ENCODE measurements at places on chromosomes 16 and 17.
A peak's percentile ranks its signal among the peaks of the same experiment; 100 is the strongest.

- no peak for DNase-seq
These were observed 32.8 kb downstream of the DNAH2 start for GRCh38 chr17:7750321-7750821.

DNA sequence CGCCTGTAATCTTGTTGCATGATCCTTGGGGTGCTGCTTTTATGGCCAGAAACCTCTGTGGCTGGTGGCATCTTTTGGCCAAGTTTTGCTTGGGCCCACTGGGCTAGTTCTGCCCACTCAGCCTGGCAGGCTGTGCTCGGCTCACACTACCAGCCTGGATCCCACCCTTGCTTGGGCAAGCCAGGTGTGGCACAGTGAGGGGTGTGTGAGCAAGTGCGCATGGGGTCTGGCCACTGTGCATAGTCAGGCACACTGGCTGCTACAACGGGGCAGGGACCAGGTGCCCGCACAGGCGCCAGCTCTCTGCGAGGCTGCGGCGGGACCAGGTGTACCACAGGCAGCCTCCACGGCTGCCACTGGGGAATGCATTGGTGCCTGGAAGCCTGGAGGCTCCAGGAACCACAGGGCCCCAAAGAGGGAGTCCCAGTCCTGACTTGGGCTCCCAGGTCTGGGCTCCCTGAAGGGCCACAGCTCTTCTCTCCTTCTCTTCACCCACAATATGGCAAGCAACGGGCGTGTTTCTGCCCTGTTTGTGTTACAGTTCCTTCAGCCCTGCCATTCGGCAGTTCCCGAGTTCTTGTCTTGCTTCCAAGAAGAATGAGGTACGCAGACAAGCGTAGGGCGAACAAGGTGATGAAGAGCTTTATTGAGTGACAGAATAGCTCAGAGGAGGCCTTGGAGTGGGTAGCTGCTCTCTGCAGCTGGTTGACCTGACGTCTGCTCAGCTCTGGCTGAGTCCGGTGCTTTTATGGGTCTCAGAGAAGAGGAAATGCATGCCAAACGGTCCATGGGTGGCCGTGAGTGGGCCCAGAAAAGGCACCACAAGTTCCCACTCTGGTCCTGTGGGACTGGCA, 26.7 kb upstream of the PRM1 start:
- DNase-seq = no peak

GRCh38 chr16:66849021-66849420, 4.8 kb downstream of the CA7 start:
- DNase-seq = no peak

DNA sequence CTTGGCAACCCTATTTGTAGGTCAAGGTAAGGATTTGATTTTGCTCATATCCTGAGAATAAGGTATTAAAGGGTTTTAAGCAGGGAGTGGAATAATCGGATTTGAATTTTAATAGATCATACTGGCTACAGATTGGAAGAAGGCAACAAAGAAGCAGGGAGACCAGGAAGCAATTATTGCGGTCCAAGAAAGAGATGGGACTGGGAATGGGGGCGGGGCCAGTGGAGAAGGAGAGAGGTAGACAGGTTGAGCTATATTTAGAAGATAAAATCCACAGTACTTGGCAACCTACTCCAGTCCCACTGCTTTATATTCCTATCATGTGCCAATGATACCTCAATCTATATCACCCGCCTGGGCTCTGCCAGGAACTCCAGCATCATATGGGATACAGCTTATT, 5.8 kb upstream of the NOL11 start:
- no peak for DNase-seq

- DNase-seq = peak; percentile 78
These were observed 612 bp downstream of the CISD3 start for GRCh38 chr17:38730526-38731379.

DNA sequence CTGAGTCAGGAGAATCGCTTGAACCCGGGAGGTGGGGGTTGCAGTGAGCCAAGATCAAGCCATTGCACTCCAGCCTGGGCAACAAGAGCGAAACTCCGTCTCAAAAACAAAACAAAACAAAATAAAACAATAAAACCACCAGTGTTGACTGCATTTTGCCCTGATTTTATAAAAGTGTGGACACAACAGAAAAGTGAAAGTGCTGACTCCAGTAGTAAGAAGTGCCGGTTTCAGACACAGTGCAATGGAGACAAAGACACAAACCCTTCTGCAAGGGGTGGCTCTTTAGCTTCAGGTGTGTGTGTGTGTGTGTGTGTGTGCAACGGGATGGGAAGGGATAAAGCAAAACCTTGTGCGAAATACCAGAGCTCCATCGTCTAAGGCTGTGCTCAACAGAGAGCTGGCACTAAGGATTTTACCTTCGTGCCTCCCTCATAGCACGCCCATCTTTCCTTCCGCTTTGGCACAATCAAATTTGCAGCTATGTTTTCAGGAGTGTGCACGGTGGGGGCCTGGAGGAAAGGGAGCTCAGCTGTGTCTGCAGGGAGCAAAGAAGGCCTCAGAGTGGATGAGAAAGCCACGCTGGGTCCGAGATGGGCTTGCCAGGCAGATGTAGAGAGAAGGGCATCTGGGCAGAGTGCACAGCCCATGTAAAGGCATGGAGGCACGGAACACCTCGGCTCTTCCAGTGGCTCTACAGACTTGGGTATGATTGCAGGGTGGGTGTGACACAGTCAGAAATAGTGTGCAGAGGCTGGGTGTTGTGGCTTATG, 15.5 kb downstream of the MXRA7 start:
- no peak for DNase-seq

- no peak for DNase-seq
These were observed 19.8 kb upstream of the BBS2 start for GRCh38 chr16:56539656-56540055.

- DNase-seq = no peak
These were observed 17.1 kb upstream of the CCR7 start for GRCh38 chr17:40582328-40582901.

DNA sequence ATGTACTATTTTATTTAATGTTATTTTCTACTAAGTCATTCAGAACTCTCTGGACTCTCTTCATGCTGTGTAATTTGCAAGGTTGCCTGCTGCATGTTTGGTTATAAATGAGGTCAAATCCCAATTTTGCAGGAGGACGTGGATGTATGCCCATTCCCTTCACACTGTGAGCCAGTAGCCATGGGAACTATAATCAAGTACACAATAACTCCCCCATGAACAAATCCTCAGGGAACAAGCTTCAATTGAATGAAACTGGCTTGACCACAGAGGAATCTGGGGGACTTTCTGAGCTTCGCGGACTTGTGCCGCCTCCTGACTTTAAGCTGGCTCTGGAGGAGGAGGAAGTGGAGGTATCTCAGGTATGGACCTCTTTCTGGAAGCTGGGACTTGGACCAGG, 14.6 kb upstream of the KCTD13 start:
- DNase-seq = no peak

GRCh38 chr16:1938316-1938715, 4.7 kb downstream of the MSRB1 start:
- DNase-seq = peak; percentile 54

GRCh38 chr16:31439519-31439918, 3.1 kb downstream of the ZNF843 start:
- no peak for DNase-seq

DNA sequence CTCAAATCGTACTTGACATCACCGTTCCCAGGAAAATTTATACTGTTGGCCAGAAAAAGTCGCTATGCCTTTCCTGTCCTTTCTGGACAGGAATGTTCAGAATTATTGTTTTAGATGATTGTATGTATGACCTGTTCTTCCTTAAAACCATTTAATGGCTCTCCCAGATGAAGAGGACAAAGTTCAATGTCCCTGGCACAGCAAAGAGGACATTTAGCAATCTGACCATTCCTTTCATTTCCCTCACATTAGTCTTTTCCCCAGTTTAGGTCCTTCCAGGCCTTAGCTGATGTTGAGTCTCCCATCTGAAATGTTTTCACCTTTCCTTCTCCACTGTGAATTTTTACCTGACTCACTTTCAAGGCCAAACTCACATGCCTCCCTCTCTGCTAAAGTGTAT, 938.9 kb downstream of the CDH11 start:
- DNase-seq = no peak

GRCh38 chr16:76278086-76278485, 885 bp downstream of the CNTNAP4 start:
- DNase-seq = no peak

DNA sequence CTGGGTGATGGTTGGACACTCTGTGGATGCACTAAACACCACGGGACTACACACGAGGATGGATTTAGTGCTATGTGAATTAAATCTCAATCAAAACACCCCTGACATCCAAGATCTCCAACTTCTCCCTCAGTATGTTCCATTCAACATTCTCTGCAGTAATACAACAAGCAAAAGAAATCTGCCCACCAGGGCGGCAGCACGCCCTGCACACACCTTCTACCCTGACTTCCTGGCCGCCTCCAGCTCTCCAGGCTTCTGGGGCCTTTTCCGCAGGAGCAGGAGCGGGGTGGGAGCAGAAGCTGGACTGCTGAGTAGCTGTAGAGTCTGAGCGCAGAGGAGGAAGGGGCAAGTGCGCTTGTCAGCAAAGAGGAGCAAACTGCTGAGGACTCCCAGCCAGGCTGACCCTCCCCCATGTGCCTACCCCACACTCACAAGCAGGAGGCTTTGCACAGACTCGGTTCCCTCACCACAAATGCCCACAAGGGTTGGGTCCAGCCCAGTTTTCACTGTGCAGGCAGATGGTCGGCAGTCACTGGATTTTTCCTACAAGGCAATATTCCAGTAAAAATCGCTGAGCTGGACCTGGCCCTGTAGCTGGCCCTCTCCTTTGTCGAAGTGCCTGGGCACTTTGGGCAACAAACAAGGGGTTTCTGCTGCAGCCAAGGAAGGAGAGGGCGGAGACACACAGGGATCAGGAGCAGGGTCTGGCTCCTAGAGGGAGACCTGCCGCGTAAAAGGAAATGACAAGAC, 22.8 kb downstream of the ZDHHC7 start:
- no peak for DNase-seq

DNA sequence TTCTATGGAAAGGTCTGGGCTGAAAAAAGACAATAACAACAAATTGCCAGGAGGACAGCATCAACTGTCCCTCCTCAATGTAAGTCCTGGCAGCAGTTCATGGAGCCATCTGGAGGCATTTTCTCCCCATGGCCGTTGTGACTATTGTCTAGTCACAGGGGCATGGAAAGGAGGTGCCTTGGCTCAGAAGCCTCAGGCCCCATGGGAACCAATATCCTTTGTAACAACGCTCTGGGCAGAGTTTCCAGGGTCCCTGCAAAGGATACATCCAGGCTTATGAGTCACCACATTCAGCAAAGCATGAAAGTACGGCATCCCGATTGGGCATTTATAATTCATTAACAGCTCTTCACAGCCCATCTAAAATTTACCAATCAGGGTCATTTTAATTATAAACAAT, 85.2 kb downstream of the GLG1 start:
- no peak for DNase-seq

GRCh38 chr17:80793851-80794267, 197.8 kb upstream of the CHMP6 start:
- DNase-seq = no peak

- no peak for DNase-seq
These were observed 52.0 kb downstream of the IRX6 start for GRCh38 chr16:55376045-55376444.

GRCh38 chr16:86384263-86384649, 126.1 kb upstream of the FOXF1 start:
- DNase-seq = no peak

DNA sequence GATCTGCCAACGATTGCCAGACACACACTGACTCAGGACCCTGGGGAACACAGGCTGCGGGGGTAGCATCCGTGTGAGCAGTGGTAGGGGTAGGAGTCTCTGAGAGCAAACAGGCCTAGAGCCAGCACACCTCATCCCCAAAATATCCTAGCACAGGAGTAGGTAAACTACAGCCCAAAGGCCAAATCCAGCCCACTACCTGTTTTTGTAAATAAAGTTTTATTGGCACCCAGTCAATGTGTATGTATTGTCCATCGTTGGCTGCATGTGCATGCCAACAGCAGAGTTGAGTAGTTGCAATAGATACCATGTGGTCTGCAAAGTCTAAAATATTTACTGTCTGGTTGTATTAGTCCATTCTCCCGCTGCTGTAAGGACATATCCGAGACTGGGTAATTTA, 55.5 kb upstream of the GPRC5B start:
- DNase-seq = no peak
